ENCODE measurements at places on chromosomes 5 and 9.
A peak's percentile ranks its signal among the peaks of the same experiment; 100 is the strongest.

DNA sequence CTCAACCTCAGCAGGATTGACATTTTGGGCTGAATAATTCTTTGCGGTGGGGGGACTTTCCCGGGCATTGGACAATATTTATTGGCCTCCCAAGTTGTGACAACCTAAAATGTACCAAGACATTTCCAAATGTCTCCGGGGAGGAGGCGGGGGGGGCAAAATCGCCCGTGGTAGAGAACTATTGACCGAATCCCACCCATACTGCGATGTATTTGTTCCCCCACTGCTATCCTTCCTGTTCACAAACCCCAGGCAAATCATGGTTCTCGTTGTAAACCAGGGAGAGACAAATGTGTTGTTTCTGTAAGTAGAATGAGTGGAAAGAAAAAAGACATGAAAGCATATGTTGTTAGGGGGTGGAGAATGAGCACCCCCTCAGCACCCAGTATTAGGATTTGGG lies 141.9 kb downstream of the PSAT1 start:
- no peak for DNase-seq

GRCh38 chr5:97545886-97546535 lies 363.0 kb upstream of the RIOK2 start:
- DNase-seq = no peak

- DNase-seq = no peak
Measured at GRCh38 chr5:173165177-173166016, 21.1 kb downstream of the BNIP1 start.

DNA sequence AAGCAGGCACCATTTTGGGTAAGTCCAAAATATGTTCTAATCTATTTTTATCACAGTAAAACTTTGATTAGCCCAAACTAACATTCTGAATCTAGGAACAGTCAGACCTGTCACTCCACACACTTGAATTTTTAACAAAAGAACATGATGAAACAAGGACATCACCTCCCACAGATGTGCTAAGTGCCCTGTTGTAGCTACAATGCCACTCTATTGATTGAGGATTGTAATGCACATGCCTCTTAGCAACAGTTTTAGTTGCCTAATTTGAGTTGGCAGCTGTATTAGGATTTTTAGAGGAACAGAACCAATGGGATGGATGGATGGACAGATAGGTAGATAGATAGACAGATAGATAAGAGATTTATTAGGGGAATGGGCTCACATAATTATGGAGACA lies 20.3 kb upstream of the RNF20 start:
- DNase-seq = no peak

- no peak for DNase-seq
Measured at GRCh38 chr5:127402361-127402760, 111.8 kb downstream of the MEGF10 start.

DNA sequence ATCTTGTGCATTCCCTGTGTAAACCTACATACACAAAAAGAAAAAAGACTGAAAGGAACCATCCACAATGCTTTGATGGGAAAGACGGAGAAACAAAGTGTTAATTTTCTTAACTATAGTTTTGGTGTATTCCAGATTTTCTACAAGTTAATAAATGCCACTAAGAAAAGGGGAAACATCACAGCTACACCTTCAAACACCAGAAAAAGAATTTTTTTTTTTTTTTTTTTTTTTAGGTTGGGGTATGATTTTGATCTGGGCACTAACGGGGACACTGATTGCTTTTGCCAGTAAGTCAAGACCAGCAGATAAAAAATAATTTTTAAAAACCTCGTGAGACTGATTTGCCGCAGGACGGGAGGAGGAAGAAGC lies 334 bp upstream of the THG1L start:
- no peak for DNase-seq

- no peak for DNase-seq
Measured at GRCh38 chr5:176796411-176796810, 13.9 kb upstream of the UNC5A start.

DNA sequence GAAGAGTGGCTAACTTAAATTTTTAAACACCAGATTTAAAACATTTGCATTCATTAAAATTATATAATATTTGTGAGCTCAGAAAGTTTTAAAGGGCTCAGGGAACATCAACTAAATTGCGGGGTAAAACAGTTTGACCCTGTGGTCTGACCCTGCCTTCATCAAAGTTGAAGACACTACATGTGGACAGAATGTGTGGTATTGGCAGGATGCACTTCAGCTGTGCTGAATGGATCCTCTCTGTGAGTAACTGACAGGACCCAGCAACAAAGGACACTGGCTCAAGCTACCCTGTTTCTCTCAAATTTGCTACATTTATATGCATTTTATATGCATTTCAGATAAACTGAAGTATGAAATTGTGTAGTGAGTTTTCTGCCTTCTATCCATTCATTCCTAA lies 288.5 kb downstream of the ZNF608 start:
- no peak for DNase-seq

GRCh38 chr5:118611332-118611945 lies 376.9 kb downstream of the DTWD2 start:
- peak; percentile 16 for DNase-seq

DNA sequence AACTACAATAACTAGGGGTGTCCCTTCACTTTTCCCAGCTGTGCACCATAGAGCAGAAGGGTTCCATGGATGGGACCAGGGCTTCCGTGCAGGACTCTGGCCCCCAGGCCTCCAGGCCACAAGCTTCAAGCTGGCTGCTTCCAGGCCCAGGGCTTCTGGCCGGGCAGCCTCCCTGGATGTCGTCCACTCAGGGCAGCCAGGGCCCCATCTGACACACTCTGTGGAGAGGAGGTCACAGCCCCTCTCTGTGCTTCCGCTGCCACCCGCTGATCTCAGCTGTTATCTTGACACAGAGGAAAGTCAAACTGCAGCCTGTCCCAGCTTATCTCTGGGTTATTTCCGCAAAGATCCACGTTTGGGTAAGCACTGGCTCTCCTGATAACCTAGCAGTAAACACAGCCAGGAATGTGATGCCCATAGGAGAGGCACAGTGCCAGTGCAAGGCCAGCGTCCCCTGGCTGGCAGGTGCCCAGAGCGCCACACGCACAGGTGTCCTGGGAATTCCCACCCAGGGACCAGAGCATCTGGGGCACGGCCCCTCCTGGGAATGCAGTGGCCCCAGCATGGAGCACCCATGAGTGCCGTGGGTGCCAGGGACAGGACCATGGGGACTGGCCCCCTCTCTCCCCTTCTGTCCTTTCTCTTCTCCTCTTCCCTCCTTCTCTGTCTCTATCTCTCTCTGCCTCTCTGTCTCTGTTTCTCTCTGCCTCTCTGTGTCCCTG lies 15.6 kb upstream of the SLC6A19 start:
- DNase-seq = no peak

DNA sequence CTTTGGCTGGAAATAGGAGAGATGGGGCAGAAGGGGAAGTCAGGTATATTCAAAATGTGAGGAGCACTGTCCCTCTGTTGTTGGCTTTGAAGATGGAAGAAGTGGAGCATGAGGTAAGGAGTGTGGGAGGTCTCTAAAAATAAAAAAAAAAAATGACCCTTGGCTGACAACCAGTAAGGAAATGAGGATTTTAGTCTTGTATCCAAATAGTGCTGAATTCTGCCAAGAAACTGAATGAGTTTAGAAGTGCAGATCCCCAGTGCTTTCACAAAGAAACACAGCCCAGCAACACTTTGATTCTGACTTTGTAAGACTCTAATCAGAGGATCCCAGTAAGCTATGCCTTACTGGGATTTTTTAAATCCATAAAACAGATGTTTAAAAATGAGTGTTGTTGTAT lies 367.9 kb downstream of the CYLC2 start:
- no peak for DNase-seq

GRCh38 chr5:61790678-61791077 lies 458.6 kb downstream of the ZSWIM6 start:
- no peak for DNase-seq

GRCh38 chr5:78335976-78336375 lies 24.4 kb upstream of the SCAMP1 start:
- DNase-seq = no peak

DNA sequence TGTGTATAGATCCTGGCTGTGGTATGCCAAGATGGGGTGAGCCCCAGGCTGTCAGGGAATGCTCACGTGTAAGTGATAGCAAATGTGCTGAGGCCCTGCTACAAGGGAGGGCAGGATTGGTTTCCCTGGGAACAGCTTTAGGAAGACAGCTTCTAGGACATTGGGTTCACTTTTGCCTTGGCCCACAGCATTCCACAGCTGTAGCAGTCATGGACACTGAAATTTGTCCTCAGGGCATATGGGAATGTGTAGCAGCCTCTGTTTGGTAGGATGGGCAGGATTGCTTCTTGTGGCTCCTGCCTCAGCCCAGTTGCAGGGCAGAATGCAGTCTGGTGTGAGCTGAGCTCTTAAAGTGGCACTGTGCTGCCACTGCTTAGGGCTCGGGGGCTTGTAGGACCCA lies 1061.7 kb upstream of the WWC1 start:
- no peak for DNase-seq

- DNase-seq = no peak
Measured at GRCh38 chr5:100616291-100616690, 81.1 kb downstream of the FAM174A start.

DNA sequence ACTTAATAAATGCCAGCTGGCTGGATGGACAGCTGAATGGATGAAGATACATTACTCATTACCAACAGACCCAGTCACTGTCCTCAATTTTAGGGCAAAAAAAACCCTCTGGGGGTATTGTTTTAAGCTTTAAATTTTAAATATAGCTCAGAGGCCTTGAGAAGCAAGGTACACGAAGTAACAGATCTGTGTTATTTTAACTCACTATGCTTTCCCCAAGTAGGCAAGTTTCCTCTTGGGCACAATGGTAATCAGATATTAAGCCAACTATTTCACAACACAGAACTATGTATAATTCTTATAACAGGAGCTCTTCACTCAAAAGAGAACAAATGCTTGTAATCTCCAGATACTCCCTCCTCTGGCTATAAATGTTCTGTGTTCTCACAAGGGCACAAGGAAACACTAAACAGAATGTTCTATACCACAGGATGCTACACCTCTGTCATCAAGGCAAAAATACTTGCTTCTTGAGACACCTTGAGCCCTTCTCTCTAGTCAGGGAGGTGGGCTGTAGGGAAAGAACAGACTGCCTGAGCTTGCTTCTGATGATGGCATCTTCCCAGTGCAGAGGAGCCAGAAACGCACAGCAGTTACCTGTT lies 443.8 kb downstream of the SPOCK1 start:
- no peak for DNase-seq

DNA sequence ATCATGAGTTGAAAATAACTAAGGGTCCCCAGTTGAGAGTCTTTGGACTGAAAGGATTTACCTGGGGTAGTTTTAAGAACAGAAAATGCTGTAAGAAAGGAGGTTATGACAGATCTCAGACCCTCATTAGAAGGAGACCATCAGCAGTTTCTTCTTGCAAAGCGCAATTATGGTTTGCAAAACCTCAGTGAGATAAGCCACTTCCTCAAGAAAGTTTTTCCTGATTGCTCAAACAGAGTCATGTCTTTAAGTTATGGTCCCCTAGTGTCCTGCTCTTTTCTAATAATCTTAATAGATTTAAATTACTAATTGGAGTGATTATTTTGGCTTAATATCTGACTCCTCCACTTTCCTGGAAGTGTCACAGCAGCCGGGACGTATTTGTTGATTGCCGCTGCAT lies 293.2 kb upstream of the KLF4 start:
- DNase-seq = no peak

- DNase-seq = no peak
Measured at GRCh38 chr5:16881251-16881650, 54.8 kb downstream of the MYO10 start.
